GM12892 (cell line): ENCODE measurements at places on chromosomes 2 and 18.

DNA sequence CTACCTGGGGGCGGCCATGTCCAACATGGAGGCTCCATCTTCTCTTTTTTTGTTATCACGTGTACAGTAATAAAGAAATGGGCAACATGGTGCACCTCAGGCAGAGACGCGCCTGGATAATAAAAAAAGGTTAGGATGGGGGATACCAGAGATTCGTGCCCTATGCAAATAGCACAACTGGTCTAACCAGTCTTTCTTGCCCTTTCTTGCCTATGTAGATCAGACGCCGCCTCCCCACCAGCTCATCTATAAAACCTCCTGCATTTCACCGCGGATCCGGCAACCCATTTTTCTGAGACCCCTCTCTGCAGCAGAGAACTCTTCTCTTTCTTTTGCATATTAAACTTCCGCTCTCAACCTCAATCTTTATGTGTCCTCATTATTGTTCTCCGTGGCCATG is 68.7 kb downstream of the MYL12B start:
- no peak for DNase-seq

DNA sequence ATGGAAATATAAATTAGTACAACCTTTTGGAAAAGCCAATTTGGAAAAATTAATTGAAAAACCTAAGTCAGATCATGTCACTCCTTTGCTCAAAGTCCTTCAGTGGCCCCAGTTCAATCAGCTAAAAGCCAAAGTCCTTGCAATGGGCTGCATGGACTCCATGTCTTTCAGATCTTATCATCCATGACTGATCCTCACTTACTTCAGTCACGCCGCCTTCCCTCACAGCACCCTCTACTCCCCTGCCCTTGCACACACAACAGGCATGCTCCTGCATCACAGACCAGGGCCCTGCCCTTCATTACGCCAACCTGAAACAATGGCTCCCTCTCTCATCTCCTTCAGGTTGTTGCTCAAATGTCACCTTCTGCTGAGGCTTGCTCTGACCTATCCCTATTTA is 15.6 kb downstream of the KANSL3 start:
- DNase-seq: no peak

- DNase-seq: no peak
Measured at GRCh38 chr2:208037564-208038487, 12.5 kb upstream of the PLEKHM3 start.

- DNase-seq: no peak
Measured at GRCh38 chr18:21281603-21282002, 39.6 kb downstream of the GREB1L start.

DNA sequence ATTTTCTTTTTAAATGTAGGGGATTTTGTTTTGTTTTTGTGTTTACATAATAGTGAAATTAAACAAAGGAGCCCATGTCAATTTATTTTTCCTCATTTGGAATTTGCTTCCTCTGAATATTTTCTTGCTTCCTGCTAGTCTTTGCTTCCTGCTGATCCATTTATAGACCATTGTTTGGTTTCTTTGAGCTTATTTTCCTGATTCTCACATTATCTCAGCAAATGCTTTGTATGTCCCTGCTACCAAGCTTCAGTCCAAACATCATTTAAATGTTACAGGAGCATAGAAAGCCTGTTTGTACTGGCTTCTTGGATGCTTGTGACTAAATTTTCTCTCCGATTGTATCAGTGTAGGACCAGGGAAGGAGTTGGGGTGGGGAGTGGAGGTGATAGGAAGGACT is 127.3 kb upstream of the IL1R2 start:
- DNase-seq: no peak

- DNase-seq: no peak
Measured at GRCh38 chr2:181916726-181917718, 25.5 kb downstream of the ITPRID2 start.

GRCh38 chr2:60549238-60549927 is 4.1 kb downstream of the BCL11A start:
- no peak for DNase-seq

DNA sequence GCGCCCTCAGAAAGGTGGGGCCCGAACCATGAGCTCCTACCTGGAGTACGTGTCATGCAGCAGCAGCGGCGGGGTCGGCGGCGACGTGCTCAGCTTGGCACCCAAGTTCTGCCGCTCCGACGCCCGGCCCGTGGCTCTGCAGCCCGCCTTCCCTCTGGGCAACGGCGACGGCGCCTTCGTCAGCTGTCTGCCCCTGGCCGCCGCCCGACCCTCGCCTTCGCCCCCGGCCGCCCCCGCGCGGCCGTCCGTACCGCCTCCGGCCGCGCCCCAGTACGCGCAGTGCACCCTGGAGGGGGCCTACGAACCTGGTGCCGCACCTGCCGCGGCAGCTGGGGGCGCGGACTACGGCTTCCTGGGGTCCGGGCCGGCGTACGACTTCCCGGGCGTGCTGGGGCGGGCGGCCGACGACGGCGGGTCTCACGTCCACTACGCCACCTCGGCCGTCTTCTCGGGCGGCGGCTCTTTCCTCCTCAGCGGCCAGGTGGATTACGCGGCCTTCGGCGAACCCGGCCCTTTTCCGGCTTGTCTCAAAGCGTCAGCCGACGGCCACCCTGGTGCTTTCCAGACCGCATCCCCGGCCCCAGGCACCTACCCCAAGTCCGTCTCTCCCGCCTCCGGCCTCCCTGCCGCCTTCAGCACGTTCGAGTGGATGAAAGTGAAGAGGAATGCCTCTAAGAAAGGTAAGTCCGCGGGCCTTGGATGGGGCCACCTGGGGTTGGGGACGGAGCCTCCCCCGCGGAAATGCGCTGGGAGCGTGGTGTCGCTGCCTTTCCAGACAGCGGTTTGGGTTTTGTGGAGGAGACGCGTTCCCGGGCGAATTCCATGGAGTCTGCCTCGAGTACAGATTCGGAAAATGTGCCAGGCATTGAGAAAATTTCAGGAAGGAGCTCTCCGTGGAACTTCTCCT is 559 bp downstream of the HOXD1 start:
- DNase-seq: no peak

DNA sequence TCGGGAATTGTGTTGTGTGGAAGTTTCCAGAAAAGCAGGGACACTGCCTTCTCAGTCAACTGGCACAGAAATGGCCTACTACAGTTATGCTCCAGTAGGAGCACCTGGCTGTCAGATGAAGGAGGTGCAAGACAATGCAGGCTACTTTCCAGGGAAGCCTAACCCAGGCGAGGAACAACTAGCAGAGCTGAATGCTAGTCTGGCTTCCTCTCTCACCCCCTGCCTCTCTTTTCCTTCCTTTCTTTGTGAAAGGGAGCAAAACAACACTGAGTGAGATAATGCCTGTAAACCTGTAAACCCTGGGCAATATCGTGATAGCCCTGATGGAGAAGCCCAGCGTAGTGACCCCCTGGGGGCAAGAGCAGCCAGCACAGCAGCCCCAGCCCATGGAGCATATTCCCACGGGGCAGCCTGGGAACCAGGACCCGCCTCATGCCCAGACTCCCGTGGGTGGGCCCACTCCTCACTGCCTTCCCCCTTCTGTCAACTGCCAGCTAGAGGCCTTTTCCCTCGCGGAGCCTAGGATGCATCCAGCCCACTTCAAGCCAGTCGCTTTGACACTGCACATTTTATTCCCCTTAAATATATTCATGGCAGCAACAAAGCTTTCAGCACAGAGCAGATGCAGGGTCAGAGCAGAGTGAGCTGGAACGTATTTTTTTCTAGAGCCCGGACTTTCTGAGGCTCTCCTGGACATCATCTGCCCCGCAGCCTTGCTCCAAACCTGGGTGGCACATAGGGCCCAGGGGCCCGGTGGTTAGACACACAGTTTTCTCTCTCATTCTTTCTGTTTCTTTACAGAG is 77.0 kb downstream of the PDCL3 start:
- DNase-seq: no peak
